ENCODE measurements at places on chromosomes 12 and 14.
A peak's percentile ranks its signal among the peaks of the same experiment; 100 is the strongest.

DNA sequence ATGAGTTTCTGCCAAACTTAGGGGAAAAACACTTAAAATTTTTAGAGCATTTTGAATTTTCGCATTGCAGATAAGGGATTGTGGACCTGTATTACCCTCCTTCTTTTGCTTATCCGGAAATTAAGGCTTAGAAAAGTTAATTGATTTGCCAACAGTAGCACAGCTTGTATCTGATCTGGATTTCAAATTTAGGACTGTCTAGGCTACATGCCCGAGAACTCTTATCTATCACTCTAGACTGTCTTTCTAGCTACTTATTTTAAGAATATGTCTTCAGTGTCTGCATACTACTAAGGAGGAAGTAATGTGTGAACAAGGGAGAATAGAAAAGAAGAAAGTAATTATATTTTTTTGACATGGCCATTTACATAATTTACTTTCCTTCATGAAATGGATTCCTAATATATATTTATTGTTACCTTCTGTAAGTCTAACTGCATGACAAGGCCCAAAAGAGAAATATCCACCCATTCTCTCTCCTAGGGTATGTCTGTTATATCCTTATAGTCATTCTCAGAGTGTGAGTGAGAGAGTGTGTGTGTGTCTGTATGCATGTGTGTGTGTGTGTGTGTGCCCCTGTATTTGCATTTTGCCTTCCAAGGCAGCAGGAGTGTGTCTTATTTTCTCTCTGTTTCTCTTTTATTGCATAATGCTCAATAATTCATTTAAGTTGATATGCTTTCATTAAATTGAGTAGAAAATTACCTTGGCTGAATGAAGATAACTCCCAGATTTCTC, 132.1 kb downstream of the SLC5A8 start:
- no peak for DNase-seq

GRCh38 chr14:105014032-105014431, 6.9 kb downstream of the CDCA4 start:
- DNase-seq, result no peak

DNA sequence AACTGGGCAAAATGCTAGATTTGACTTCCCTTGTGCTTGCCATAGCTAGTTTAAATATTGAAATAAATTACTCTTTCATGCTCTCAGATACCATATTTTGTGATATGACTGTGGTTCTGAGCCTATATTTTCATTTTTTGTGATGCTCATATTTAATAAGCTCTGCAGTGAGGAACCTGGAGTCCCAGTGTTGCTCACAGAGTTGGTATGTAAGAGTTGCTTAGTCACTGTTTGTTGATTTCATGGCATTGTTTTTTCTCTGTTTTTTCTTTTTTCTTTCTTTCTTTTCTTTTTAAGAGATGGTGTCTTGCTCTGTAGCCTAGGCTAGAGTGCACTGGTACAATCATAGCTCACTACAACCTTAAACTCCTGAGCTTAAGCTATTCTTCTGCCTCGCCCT, 750.5 kb upstream of the TMEM132C start:
- DNase-seq, result no peak

DNA sequence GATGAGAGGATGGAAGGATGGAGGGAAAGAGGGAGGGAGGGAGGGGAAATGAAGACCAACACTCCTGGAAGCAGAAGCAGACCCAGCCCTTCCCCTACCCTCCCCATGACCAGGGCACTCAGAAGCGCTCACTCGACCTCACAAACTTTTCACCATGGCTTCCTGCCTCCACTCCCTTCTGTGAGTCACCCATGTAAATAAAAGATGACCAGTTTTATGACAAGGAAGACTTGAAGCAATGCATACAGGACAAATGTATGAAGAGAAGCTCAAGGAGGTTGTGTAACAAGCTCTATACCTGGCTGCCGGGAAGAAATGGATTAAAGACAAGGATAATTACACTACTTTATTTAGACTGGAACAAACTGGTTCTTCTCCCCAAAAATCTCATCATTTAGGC, 63.8 kb downstream of the CDC42BPB start:
- DNase-seq, result no peak

- peak; percentile 10 for DNase-seq
Measured at GRCh38 chr12:110689281-110690126, 589 bp upstream of the HVCN1 start.

- DNase-seq, result no peak
Measured at GRCh38 chr14:68655021-68655831, 137.6 kb downstream of the ZFP36L1 start.
